Gastrocnemius medialis (tissue), 4 donors: ENCODE measurements at places on chromosomes 11 and 22. TPM values are rescaled to one million over a fixed set of nuclear protein-coding genes. Genes with fewer than 3 reads are reported as not detected.

DNA sequence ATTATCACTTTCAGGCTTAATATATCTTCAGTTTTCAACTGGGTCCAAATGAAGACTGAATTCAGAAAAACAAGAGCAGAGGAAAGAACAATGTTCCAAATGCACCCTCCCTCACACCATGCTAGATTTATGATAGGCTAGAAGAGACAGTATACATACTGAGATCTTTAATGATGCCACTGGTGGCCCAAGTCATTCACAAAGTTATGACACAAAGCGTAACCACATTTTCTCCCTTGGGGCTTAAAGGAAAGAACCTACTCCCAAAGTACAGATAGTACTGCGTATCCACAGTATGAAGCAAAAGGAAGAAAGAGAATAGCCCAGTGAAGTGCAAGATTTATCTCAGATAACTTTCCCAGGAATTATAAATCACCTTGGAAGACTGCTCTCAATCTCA lies 10.9 kb upstream of the SOX6 start:
- no peak for DNase-seq
- H3K36me3 ChIP-seq, result no peaks in the 10 kb centered on the region
- H3K27ac ChIP-seq, result no peak overlapping the region

DNA sequence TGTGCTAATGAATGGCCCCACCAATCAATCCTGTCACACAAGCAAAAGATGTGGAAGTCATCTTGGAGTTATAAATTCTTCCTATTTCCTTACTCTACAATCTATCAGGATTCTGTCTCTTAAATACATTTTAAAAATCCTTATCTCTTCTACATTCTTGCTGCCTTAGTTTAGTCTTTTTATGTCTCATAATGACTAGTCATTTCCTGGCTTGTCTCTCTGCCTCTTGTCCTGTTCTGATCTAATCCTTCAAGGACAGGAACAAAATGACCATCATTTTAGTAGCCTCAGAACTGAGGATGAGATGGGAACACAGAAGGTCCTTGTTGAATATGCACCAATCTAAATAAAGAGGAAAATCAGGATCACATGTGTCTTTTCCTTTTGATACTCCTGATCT lies 56.6 kb upstream of the LIN7C start:
- H3K27me3 ChIP-seq, result no peaks in the 10 kb centered on the region
- no peak overlapping the region for H3K27ac ChIP-seq
- DNase-seq, result no peak
- H3K4me3 ChIP-seq, result no peak overlapping the region
- no peaks in the 10 kb centered on the region for H3K36me3 ChIP-seq
- H3K4me1 ChIP-seq, result no peaks in the 10 kb centered on the region

DNA sequence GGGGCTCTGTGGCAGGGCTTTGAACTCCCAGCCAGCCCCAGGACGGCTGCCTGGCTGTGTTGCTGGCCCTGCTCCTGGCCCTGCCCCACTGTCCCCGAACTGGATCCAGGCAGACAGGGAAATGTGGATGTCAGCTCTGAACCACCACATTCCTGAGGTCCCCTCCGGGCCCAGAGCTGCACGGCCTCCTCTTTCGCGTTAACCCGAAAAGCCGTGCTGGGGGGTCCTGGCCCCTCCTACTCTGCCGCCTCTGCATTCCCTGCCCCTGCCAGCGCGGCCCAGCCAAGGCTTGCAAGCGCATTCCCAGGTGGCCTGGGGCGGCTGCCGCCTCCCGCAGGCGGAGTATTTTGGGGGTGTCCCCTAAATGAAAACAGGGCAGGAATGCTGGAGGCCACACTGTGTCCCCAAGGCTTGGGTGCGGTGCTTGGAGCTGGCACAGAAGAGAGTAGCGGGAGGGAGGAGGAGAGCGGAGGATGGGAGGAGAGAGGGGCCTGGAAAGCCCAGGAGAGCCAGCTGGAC lies 5.4 kb downstream of the LINC01488 start:
- no peak overlapping the region for H3K4me3 ChIP-seq
- peak; percentile 24 for DNase-seq
- H3K36me3 ChIP-seq, result no peaks in the 10 kb centered on the region
- no peak overlapping the region for H3K27ac ChIP-seq

HBG2 gene
- total RNA-seq, result not detected

MUC15 gene
- not detected for total RNA-seq

DNA sequence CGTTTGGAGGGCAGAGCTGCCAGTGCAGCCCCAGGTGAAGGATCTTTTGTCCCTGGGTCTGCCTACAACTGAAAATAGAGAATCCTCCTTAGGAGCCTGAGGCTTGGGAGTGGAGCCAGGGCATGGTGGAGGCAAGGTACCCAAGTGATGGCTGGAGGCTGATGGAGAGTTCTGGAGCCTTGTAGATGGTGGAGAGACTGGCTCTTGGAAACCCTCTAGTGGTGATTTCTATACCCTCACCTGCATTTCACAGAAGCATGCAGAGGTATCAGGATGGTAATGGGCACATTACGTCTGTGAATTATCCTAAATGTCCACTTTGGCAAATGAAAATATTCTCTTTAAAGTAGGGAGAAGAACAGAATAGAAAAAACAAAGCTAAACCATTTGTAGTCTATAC lies 44.4 kb downstream of the INSC start:
- H3K36me3 ChIP-seq, result no peaks in the 10 kb centered on the region
- H3K27me3 ChIP-seq, result no peaks in the 10 kb centered on the region
- DNase-seq, result no peak
- H3K4me3 ChIP-seq, result no peak overlapping the region
- no peaks in the 10 kb centered on the region for H3K4me1 ChIP-seq

DNA sequence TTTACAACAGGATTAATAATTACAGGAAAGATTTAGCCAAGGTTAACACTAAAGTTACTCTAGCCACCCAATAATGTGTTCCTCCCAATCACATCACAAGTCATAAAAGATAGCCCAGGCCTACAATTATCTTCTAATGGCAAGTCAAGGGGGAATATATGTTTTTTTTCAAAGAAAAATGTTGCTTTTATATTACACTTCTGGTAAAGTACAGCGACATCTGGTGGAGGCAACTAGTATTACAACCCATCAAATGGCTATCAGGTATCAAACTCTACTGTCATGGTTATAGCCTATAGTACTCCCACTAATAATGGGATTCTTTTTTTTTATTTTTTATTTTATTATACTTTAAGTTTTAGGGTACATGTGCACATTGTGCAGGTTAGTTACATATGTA lies 71.8 kb downstream of the XRRA1 start:
- H3K36me3 ChIP-seq, result no peaks in the 10 kb centered on the region
- no peaks in the 10 kb centered on the region for H3K4me1 ChIP-seq
- no peak overlapping the region for H3K4me3 ChIP-seq
- H3K27ac ChIP-seq, result no peak overlapping the region
- no peaks in the 10 kb centered on the region for H3K27me3 ChIP-seq
